Tibial artery (tissue), 4 donors: ENCODE measurements at places on chromosomes 2 and 18.

GRCh38 chr2:88874063-88874657 is 182.7 kb downstream of the RPIA start:
- no peak for DNase-seq
- no peak overlapping the region for H3K27ac ChIP-seq
- no peaks in the 10 kb centered on the region for H3K4me1 ChIP-seq
- peaks cover 8% of the 10 kb centered on the region for H3K27me3 ChIP-seq
- no peak overlapping the region for H3K4me3 ChIP-seq

DNA sequence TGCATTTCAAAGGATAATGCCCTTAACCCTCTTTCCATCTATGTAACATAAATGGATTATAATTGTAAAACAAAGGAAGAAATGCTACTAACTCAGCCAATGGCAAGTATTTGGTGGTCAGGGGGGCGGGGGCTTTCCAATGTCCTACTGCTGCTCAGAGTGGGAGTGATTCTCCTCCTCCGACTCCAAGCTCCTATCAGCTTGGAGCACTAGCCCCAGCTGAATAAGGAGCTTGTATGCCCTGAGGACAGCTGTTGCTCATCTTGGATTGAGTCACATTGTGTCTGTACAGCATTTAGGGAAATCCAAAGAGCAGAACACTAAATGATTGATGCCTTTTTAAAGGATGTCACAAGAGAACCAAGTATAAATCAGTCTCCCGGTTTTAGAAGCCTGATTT is 105.6 kb upstream of the ZNF521 start:
- no peak overlapping the region for H3K27ac ChIP-seq
- no peak overlapping the region for H3K4me3 ChIP-seq
- no peak for DNase-seq
- peaks cover 16% of the 10 kb centered on the region for H3K4me1 ChIP-seq

DNA sequence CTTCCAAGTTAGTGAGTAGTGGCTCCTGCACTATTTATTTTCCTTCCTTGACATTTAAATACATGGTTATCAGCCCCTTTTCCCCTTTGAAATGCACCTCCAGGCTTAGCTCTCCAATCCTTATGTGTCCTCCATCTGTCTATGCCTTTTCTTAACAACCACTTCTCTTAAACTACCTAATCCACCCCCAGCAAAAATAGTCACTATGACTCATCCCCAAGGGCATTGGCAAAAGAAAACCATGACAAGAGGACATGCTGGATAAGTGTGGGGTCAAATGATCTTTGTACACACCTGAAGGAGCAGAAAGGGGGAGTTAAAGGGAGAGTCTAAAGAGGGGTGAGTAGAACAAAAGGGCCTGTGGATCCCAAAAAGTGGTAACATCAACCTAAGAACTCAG is 127.2 kb downstream of the ANKRD44 start:
- DNase-seq, result no peak
- H3K4me3 ChIP-seq, result no peak overlapping the region
- H3K36me3 ChIP-seq, result no peaks in the 10 kb centered on the region
- H3K27me3 ChIP-seq, result no peaks in the 10 kb centered on the region

GRCh38 chr2:15726321-15727057 is 134.8 kb downstream of the DDX1 start:
- H3K27me3 ChIP-seq, result no peaks in the 10 kb centered on the region
- no peaks in the 10 kb centered on the region for H3K36me3 ChIP-seq
- H3K4me3 ChIP-seq, result no peak overlapping the region
- peaks cover 16% of the 10 kb centered on the region for H3K4me1 ChIP-seq
- H3K27ac ChIP-seq, result no peak overlapping the region
- DNase-seq, result peak; percentile 27

- no peaks in the 10 kb centered on the region for H3K4me1 ChIP-seq
- H3K36me3 ChIP-seq, result no peaks in the 10 kb centered on the region
- peaks cover 23% of the 10 kb centered on the region for H3K27me3 ChIP-seq
- no peak for DNase-seq
- H3K27ac ChIP-seq, result no peak overlapping the region
Observed at GRCh38 chr2:233976690-233977294, 59.6 kb downstream of the TRPM8 start.
